ENCODE measurements at places on chromosomes 1 and 21. TPM values are rescaled to one million over a fixed set of nuclear protein-coding genes. Genes with fewer than 3 reads are reported as not detected.

Gene PLPPR4
- total RNA-seq: not detected

Gene TNFRSF14
- 76.2 TPM for total RNA-seq

Gene REN
- total RNA-seq: not detected

Gene PRXL2B
- 5.6 TPM for total RNA-seq

Gene OVAAL
- total RNA-seq: not detected

Gene LMX1A
- total RNA-seq: not detected

Gene ESRRG
- total RNA-seq: not detected

Gene ERICH3
- total RNA-seq: not detected

Gene RAD54L
- total RNA-seq: 34.7 TPM

Gene CFHR3
- not detected for total RNA-seq

Gene A3GALT2
- not detected for total RNA-seq

Gene KLF17
- total RNA-seq: not detected

Gene GJA5
- total RNA-seq: not detected

Gene EPHX1
- 2.6 TPM for total RNA-seq

Gene FYB2
- total RNA-seq: 0.08 TPM

Gene TTC34
- total RNA-seq: 0.35 TPM

Gene FCRLB
- 7.9 TPM for total RNA-seq

Gene S100A5
- total RNA-seq: 0.45 TPM

Gene MORN1
- total RNA-seq: 5.8 TPM

Gene PGLYRP4
- total RNA-seq: 0.74 TPM

Gene CR1L
- total RNA-seq: not detected

Gene MAP3K7CL
- total RNA-seq: 7.7 TPM

Gene OLFM3
- total RNA-seq: not detected

Gene SLC9A1
- total RNA-seq: 18.3 TPM

Gene ARMH1
- total RNA-seq: 18.1 TPM

Gene ADGRL4
- total RNA-seq: not detected

Gene DENND2C
- total RNA-seq: not detected

Gene MROH7
- not detected for total RNA-seq

Gene KDF1
- total RNA-seq: 0.24 TPM

Gene C1orf141
- total RNA-seq: not detected

Gene NECTIN4
- total RNA-seq: 5.6 TPM

Gene FDPS
- total RNA-seq: 547 TPM

Gene NCAM2
- 0.13 TPM for total RNA-seq

Gene L1TD1
- 0.31 TPM for total RNA-seq

Gene MEF2D
- 47.3 TPM for total RNA-seq

Gene PPIAL4G
- not detected for total RNA-seq

Gene AGMAT
- total RNA-seq: 6.9 TPM

Gene HSD3B2
- total RNA-seq: 0.56 TPM

Gene INAVA
- 14.0 TPM for total RNA-seq

Gene C1orf115
- total RNA-seq: 4.6 TPM

Gene PLD5
- total RNA-seq: not detected

Gene RXFP4
- not detected for total RNA-seq

Gene CHI3L1
- total RNA-seq: 0.24 TPM

Gene OPTC
- total RNA-seq: not detected

Gene CSMD2
- not detected for total RNA-seq

Gene GBP1
- total RNA-seq: 4.8 TPM

Gene PIK3CD
- total RNA-seq: 102 TPM

Gene TMCO4
- 17.8 TPM for total RNA-seq

Gene DPT
- total RNA-seq: 0.10 TPM

Gene CLDN8
- total RNA-seq: not detected

Gene LENEP
- total RNA-seq: 0.40 TPM

Gene DMBX1
- total RNA-seq: not detected

Gene PTCH2
- 0.96 TPM for total RNA-seq

Gene AMPD1
- total RNA-seq: not detected

Gene POFUT2
- total RNA-seq: 15.1 TPM

Gene BATF3
- 44.9 TPM for total RNA-seq

Gene NPPB
- not detected for total RNA-seq

Gene OR2M3
- total RNA-seq: not detected

Gene SLAMF8
- total RNA-seq: 0.08 TPM
